Stimulated activated CD8-positive, alpha-beta memory T cell treated with anti-CD3 and anti-CD28 coated beads, Interleukin-15, amount 100 ng/mL, for 4 hours (primary cell): ENCODE measurements at places on chromosomes 2 and 18.

GRCh38 chr2:240433973-240434727 lies 1.3 kb upstream of the GPC1 start:
- DNase-seq: no peak

DNA sequence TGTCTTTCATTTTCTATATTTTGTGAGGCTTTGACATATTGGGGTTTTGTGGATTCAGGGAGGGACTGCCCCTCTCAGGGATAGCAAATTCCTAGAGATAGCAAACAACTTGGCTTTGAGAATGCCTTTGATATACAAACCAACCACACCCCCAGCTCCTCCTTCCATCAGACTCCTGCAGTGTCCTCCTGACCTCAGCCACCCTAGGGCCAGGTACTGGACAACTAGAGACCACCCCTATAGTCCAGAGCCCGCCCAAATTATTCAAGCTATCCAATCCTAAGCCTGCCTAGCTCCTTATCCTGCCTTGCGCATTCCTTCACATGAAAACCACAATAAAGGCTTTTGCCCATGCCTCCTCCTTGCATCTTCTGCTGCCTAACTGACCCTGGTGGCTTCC lies 22.9 kb upstream of the STAM2 start:
- DNase-seq: no peak

- DNase-seq: no peak
These were observed 260.5 kb upstream of the MYT1L start for GRCh38 chr2:2591542-2591940.

DNA sequence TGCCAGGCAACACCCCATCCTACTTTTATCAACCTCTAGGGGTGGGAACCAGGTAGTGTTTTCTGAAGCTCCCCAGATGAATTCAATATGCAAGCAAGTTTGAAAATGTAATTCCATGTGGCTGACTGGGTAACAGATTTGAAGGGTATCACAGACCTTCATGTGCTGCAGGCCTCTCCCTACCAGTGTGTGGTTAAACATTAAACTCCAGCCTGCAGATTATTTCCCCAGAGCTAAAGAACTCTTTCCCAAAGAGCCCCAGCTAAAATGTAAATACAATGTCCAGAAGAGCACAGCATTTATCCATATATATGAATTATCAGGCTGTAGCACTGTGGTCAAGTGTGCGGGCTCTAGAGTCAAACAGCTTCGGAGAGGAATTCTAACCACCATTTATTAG lies 134.1 kb downstream of the MYO5B start:
- DNase-seq: no peak

GRCh38 chr2:170743530-170744239 lies 26.5 kb upstream of the ERICH2 start:
- DNase-seq: no peak

- no peak for DNase-seq
These were observed 26.3 kb downstream of the PRELID3A start for GRCh38 chr18:12433829-12434540.

- DNase-seq: no peak
These were observed 63.1 kb upstream of the B3GNT7 start for GRCh38 chr2:231332388-231332787.

DNA sequence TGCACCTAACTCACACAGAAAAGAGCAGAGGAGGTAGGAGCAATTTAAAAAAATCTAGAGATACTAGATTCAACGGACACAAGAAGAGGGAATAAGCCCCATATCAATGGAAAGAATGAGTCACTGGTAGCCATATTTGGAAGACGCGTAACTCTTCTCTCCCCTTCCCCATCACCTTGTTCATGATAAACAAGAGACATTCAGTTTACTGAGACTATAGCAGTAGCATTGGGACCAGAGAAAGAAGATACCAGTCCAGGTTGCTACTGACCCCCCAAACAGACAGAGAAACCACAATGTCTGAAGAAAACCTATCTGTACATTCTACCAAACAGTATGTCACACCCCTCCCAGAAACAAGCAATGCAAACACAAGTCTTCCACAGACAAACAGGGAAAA lies 81.1 kb downstream of the SLC66A3 start:
- DNase-seq: no peak

DNA sequence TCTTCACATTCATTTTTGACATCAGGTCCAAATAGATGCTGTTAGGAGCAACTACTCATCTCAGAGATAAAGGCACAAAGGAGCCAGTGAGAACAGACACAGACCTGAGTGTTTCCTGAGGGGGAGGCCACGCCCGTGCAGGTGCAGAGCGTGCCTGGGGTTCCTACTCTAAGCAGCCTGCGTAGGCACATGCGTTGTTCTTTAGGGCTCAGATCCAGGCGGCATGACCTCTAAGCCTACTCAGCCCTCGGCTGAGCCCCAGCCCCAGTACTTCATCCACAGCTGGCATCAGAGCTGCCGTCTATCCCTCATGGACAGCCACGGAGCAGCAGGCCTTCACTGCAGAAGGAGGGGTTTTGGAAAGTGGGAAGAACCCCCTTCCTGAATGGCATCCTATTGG lies 54.9 kb upstream of the PXDN start:
- DNase-seq: no peak

- DNase-seq: no peak
These were observed 42.4 kb downstream of the CYB5A start for GRCh38 chr18:74249181-74249968.

- no peak for DNase-seq
These were observed 176.3 kb downstream of the INHBB start for GRCh38 chr2:120522151-120522751.

GRCh38 chr2:236866542-236867340 lies 218.9 kb upstream of the COPS8 start:
- DNase-seq: no peak

DNA sequence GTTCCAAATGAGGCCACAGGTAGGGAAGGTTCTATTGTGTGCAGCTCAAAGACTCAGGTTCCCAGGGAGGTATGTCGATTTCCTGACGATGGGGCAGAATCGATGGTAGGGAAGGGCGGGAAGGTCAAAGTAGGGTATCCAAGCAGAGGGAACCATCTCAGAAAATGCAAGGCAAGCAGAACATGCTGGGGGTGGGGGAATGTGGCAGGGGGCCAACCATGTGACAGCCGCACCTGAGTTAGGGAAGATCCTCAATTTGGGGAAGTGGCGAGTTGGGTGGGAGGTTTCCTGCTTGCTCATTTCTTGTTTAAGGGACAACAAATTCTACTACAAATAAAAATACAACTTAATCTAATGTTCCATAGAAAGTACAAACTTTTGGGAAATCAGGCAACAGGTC lies 21.7 kb upstream of the GRP start:
- no peak for DNase-seq

DNA sequence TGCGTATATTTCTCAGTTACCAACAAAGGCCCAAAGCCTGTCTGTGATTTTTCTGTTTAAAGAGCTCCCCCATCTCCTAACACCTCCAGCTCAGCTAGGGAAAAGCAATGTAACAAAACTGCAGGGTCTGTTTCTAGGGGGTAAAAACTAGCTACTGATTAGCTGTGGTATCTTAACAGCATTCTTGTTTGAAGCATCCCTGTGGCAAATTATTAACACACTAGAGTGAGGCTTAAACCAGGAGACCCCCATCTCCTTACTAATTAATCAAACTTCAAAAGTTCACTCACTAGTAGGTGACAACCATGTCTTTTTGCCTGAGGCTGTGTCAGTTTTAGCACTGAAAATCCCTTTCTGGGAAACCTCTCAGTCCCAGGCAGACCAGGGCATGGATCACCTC lies 186.2 kb upstream of the PARD3B start:
- DNase-seq: no peak

- no peak for DNase-seq
These were observed 57.6 kb downstream of the CRIM1 start for GRCh38 chr2:36413218-36413617.

GRCh38 chr2:74079522-74080341 lies 68.0 kb downstream of the BOLA3 start:
- no peak for DNase-seq

DNA sequence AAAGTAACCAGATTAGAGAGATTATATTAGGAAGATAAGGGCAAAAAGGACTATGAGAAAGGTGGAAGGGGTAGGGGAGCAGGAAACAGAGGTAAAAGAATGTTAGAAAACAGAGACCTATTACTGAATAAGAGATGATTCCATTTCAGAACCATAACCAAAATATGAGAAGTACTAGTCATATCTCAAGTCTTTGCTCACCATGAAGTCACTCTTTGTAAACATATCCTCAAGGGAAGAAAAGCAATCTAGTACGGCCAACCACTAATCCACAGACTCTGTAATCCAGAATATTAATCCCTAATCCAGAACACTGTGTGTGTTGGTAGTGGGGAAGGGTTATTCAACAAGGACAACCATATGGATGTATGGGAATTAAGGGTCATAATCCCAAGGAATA lies 92.0 kb downstream of the CDCA7 start:
- DNase-seq: no peak

DNA sequence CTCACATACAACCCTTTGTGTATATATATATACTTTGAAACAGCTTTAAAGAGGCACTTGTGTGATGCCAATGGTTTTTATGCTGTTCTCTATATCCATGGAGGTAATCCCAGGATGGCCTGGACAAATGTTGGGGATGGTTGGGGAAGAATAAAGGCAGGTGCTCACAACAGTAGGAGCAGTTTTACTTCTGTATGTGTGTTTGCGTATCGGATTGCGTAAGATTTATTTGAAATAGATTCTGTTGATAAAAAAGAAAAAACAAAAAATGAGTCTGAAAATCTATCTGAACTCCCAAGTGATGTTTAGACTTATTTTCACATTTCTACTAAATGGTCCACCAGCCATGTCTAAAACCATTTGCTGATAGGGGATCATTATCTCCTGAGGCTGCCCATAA lies 29.3 kb downstream of the MRPL19 start:
- no peak for DNase-seq

DNA sequence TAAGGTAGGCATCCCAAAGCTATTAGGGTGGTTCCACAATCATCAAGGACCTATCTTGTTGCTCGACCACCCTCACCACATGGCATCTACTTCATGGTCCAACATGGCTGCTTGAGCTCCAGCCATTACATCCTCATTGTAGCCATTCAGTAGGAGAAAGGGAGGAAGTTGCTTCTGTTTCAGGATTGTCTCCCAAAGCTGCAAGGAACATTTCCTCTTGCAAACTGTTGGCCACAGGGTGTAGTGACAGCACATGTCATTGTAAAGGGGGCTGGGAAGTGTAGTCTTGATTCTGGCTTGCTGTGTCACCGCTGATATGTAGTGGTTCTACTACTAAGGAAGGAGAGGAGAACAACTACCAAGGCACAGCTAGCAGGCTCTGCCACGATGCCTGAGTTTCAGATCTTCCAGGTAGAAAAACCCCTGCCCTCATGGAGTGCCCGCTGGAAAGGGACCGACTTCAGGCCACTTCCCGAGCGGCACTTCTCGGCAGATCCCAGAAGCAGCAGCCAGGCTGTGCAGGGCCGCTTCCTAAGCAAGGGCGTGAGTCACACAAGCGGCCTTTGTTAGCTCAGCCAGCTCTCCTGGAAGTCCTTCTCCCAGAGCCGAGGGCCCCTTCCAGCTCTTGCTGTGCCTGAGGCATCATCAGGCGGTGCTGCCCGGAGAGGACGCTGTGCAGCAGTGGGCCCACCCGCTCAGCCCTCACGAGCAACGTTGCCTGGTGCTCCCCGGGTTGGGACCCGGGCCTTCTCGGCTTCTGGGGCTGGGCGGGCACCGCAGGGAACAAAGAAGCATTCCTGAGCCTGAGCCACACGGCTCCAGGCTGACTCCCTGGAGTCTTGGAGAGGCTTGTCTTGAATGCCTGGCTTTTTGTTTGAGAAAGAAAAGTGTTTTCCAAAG lies 58.2 kb downstream of the HS6ST1 start:
- DNase-seq: no peak

GRCh38 chr2:96329456-96329855 lies 4.3 kb downstream of the ITPRIPL1 start:
- DNase-seq: no peak

GRCh38 chr18:7658701-7659100 lies 91.6 kb downstream of the PTPRM start:
- no peak for DNase-seq

GRCh38 chr2:17959356-17959755 lies 80.9 kb downstream of the KCNS3 start:
- no peak for DNase-seq

- DNase-seq: no peak
These were observed 20.3 kb upstream of the CHST10 start for GRCh38 chr2:100437751-100438150.

- DNase-seq: no peak
These were observed 676.6 kb upstream of the GCFC2 start for GRCh38 chr2:76387294-76387693.

DNA sequence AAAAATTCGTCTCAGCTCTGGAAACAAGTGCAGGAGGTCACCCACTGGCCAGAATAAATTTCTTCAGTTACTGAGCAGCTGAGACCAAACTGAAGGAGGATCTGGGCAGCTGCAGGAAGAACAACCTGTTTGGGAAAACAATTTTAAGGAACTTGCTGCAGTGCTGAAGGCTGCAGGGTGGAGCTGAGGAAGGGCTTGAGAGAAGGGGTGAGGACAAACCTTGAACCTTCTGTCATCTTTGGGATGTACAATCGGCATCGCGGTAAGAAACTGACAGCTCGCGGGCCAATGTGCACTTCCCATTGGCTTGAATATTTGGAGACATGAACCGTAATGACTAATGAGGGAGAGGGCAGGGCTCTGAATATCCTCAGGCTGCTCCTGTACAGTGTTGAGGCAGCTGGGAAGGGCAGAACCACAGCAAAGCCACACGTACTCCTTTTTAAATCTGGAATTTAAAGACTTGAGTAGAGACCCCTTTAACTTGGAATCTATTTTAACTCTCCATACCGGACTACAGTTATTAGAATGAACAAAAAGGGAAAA lies 90.3 kb downstream of the TACR1 start:
- no peak for DNase-seq
